NCI-H526 treated with DMSO at 0.1 percent for 48 hours (cell line): ENCODE measurements at places on chromosomes 11 and 22.

DNA sequence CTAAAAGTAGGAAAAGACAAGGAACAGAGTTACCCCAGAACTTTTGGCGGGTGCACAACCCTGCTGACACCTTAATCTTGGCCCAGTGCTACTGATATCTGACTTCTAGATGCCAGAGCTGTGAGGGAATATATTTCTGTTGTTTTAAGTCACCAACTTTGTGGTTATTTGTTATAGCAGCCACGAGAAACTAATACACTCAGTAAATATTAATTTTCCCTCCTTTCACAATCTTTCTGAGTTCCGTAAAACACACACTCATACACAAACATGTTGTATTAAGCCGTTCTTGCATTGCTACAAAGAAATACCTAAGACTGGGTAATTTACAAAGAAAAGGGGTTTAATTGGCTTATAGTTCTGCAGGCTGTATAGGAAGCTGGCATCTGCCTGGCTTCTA is 16.1 kb upstream of the ZDHHC13 start:
- DNase-seq: no peak

DNA sequence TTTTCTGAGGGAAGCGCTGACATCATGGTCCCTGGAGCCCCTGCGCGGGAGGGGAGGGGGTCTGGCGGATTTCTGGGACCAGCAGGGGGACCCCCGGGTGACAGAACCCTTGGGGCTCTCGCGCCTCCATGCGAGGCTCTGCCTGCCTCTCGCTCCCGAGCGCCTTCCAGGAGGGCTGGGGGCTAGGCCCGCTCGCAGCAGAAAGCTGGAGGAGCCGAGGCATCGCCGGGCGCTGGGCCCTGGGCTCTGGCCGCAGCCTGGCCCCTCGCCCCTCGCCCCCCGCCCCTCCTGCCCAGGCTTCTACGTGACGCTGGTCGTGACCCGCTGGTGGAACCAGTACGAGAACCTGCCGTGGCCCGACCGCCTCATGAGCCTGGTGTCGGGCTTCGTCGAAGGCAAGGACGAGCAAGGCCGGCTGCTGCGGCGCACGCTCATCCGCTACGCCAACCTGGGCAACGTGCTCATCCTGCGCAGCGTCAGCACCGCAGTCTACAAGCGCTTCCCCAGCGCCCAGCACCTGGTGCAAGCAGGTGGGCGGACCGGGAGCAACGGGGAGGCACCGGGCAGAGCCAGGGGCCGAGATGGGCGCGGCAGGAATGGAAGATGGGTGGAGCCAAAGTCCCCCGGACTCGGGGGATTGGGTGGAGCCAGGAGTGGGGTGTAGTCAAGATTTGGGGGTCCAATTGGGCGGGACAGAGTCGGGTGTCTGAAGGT is 5.4 kb downstream of the BEST1 start:
- peak; percentile 47 for DNase-seq

DNA sequence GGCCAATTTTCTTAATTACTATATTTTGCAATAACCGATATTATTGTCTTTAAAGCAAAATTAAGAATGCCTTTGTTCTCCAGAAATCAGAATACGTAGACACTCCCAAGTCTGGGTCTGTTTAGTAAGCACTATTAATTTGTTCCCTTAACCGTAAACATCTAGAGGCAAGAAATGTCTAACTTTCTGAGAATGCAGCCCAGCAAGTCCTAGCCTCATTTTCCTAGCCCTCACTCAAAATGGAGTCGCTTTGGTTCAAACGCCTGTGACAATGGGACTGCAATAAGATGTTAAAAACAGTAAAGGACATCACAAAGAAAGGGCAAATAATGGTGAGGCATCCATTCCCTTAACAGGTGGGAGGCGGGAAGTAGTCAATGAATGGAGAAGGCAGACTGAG is 280.7 kb downstream of the DLG2 start:
- no peak for DNase-seq

DNA sequence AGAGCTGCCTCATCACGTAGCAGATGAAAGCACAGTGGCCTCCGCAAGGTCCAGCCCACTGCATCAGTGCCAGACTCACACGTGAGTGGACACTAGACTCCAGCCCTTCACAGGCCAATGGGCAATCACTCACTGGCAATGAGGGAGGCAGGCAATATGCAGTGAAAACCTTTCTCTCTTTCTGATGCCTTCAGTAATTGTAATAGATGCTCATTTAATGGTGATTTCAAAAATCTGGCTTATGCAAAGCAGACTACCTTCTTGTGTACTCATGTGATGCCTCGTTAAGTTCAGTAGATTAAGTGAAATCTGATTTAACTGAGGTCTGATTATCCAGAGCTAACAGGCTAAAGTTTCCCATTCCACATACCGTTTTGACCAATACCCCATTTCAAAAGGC is 546.9 kb downstream of the MIAT start:
- DNase-seq: no peak

DNA sequence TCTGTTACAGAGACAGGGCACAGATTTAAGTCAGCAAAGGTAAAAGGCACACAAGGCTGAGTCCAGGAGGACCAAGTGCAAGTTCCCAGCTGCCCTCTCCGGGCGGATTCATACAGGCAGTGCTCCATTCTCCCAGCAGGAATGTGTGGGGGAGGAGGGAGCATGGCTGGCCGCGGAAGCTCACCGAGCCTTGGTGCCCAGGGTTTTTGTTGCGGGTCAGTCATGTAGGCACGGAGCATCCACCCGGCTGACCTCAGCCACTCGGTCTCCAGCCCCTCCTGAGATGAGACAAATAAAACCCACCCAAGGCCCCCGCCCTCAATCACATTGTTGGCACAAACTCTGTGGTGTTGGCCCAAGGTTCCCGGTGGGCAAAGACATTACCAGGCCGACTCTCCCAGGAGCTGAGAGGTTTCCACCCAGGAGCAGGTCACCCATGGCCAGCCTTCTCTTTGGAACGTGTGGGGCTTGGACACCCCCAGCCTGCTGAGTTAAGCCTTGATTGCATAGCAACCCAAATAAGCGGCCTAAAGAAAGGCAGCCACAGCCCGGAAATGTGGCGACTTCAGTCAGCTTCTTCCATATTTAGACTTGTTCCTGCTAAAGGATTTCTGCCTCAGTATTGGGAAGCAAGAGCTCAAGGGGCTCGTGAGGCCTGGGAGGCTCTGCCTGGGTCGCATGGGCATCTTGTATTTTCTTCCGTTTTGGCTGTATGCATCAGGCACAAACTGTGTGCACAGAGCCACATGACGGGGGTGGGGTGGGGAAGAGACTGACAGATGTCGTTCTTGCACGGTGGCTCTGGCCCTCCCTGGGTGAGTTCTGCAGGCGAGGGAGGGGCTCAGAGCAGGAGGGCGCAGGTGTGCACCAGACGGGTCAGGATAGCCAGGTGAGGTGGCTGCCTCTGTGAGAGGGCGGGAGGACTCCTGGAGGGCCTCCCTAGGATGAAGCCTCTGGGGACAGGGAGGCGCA is 63.0 kb downstream of the ARHGAP8 start:
- no peak for DNase-seq

DNA sequence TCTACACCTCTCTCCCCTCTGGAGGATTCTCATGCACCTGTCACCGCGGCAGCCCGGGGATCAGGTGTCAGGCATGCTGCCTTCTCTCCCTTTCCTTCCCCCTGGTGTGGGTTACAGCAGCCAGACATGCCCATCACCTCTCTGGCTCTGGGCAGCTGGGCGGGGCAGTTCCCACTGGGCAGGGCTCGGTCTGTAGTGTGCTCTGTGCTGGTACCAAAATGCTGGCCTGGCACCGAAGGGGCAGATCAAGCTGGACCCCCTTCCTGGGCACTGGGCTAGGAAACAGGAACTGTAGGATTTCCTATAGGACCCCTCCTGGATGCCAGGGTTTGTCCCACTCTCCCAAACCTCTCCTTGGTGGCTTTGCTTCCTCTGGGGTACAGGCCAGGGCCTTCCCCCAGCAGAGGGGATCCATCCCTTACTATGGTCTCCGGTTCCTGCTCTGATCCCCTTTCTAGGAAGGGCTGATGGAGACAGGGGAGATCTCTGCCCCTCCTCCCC is 821 bp downstream of the GAL3ST1 start:
- DNase-seq: peak; percentile 60
